CD8-positive, alpha-beta memory T cell (primary cell): ENCODE measurements at places on chromosomes 2 and 18. TPM values are rescaled to one million over a fixed set of nuclear protein-coding genes. Genes with fewer than 3 reads are reported as not detected.
A peak's percentile ranks its signal among the peaks of the same experiment; 100 is the strongest.

- H3K4me1 ChIP-seq, result no peaks in the 10 kb centered on the region
- no peak for DNase-seq
- H3K27ac ChIP-seq, result no peak overlapping the region
- H3K36me3 ChIP-seq, result no peaks in the 10 kb centered on the region
- H3K4me3 ChIP-seq, result no peak overlapping the region
- H3K27me3 ChIP-seq, result no peaks in the 10 kb centered on the region
These were observed 115.6 kb upstream of the RMDN2 start for GRCh38 chr2:37809525-37809924.

DNA sequence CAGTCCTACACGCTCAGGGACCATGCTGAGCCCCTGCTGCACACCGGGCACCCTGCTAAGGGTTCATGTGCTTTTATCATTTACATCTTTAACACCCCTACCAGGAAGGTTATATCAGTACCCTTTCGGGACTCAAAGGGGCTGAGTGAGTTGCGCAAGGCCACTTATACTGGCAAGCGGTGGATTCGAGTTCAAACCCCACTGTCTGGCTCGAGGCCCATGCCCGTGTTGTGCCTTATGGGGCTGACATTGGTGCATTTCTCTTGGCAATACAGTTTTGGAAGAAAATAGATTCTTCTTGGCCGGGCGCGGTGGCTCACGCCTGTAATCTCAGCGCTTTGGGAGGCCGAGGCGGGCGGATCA, 69.5 kb upstream of the MAP4K4 start:
- H3K4me1 ChIP-seq, result peaks cover 8% of the 10 kb centered on the region
- H3K27me3 ChIP-seq, result no peaks in the 10 kb centered on the region
- no peaks in the 10 kb centered on the region for H3K36me3 ChIP-seq
- DNase-seq, result no peak
- H3K4me3 ChIP-seq, result no peak overlapping the region

DNA sequence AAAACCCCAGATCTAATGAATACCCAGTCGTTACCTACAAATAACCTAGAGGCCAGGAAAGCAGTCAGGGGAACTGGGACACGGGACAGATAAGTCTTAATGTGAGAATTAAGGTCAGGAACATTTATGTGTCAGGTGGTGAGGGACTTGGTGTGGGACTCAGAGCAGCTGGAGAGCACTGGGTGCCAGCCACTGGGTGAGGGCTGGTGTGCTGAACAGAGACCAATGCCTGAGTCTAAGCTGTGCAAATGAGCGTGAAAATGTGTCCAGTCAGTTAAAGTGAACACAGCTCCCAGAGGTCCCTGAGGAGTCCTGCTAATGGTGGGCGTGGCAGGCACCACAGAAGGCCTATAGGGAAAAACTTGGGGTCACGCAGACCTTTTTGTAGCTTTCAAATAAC, 225.9 kb downstream of the C1D start:
- H3K27ac ChIP-seq, result no peak overlapping the region
- H3K36me3 ChIP-seq, result no peaks in the 10 kb centered on the region
- H3K27me3 ChIP-seq, result no peaks in the 10 kb centered on the region
- DNase-seq, result no peak
- H3K4me3 ChIP-seq, result no peak overlapping the region
- no peaks in the 10 kb centered on the region for H3K4me1 ChIP-seq

GRCh38 chr2:13558368-13558767, 841.6 kb downstream of the TRIB2 start:
- no peak overlapping the region for H3K27ac ChIP-seq
- no peak for DNase-seq
- no peaks in the 10 kb centered on the region for H3K4me1 ChIP-seq
- H3K4me3 ChIP-seq, result no peak overlapping the region

- H3K4me1 ChIP-seq, result peaks cover 23% of the 10 kb centered on the region
- no peaks in the 10 kb centered on the region for H3K27me3 ChIP-seq
- DNase-seq, result no peak
- H3K4me3 ChIP-seq, result no peak overlapping the region
- no peaks in the 10 kb centered on the region for H3K36me3 ChIP-seq
These were observed 101.2 kb downstream of the PTPN4 start for GRCh38 chr2:119860924-119861323.

DNA sequence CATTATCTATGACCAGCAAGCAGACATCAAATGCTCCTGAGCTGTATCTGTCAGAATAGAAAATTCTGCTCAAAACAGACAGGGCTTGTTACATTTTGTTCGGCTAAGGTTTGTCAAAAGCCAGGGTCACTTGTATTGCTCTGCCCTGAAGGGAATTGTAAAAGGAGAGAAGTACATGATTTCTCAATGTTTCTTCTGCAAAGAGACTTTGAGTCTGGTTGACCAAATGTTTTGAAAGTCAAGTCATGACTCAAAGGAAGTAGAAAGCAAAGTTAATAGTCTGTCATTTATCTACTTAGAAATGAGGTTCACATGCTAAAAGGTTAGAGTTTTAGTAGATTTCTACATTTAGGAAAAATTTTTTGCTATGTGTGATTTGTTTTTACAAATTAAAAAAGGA, 1624.1 kb upstream of the ZEB2 start:
- no peak overlapping the region for H3K27ac ChIP-seq
- DNase-seq, result no peak
- no peaks in the 10 kb centered on the region for H3K27me3 ChIP-seq

- no peak overlapping the region for H3K27ac ChIP-seq
- H3K27me3 ChIP-seq, result no peaks in the 10 kb centered on the region
- DNase-seq, result no peak
- H3K4me1 ChIP-seq, result no peaks in the 10 kb centered on the region
- H3K36me3 ChIP-seq, result no peaks in the 10 kb centered on the region
These were observed 701.6 kb upstream of the ZEB2 start for GRCh38 chr2:145221516-145221915.

- peaks cover 31% of the 10 kb centered on the region for H3K36me3 ChIP-seq
- DNase-seq, result peak; percentile 78
- peak overlapping the region; percentile 98 for H3K27ac ChIP-seq
- H3K27me3 ChIP-seq, result no peaks in the 10 kb centered on the region
- peaks cover 42% of the 10 kb centered on the region for H3K4me1 ChIP-seq
These were observed 498 bp downstream of the TGOLN2 start for GRCh38 chr2:85327160-85327821.

DNA sequence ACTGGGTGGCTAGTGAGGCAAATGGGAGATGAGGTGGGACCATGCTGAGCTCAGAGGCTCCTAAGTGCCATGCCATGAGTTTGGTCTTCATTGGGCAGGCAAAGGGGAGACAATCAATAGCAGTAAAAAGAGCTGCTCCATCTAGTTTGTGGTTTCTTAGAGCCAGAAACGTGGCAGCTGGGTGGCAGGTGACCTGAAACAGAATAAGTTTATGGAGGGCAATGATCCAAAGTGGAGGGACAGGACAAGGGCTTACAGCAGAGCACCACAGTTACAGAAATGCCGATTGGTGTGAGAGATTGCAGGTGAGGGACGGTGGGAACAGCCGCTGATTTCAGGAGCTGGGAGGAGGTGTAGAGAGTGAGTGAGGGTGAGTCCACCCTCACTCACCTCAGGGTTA, 237.0 kb downstream of the LPIN1 start:
- no peaks in the 10 kb centered on the region for H3K4me1 ChIP-seq
- H3K27me3 ChIP-seq, result no peaks in the 10 kb centered on the region
- no peak overlapping the region for H3K27ac ChIP-seq
- H3K4me3 ChIP-seq, result no peak overlapping the region

DNA sequence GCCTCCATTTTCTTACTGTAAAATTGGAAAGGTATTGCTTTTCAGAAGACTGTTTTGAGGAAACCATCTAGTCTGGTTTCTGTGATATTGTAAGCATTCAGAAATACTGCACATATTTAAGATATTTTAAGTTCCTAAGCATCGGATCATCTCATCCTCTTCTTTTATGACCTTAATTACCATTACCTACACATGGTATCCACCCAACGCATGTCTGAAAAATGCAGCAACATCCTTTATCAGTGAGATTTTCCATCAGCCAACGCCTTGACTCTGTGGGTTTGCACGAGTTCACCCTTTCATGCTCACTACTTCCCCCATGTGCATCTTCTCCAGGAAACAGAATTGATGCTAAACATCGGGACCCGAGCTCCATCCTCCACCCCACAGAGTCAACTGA, 84.3 kb downstream of the COL4A4 start:
- no peaks in the 10 kb centered on the region for H3K36me3 ChIP-seq
- no peaks in the 10 kb centered on the region for H3K4me1 ChIP-seq
- H3K27me3 ChIP-seq, result no peaks in the 10 kb centered on the region
- H3K27ac ChIP-seq, result no peak overlapping the region
- H3K4me3 ChIP-seq, result no peak overlapping the region

DNA sequence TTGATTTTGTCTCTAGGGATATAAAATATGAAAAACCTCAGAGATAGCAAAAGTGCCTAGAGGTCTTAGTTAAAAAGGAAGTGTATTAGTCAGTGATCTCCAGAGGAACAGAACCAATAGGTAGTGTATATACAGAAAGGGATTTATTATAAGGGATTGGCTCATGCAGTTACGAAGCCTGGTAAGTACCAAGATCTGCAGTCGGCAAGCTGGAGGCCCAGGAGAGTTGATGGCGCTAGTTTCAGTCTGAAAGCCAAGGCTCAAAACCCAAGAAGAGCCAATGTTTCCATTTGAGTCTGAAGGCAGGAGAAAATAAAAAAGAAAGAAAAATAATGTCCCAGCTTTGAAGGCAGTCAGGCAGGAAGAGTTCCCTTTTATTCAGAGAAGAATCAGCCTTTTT, 93.3 kb downstream of the COLEC12 start:
- DNase-seq, result no peak
- H3K27me3 ChIP-seq, result no peaks in the 10 kb centered on the region
- no peaks in the 10 kb centered on the region for H3K36me3 ChIP-seq

GRCh38 chr18:53551868-53552426, 672.5 kb downstream of the MBD2 start:
- no peak overlapping the region for H3K27ac ChIP-seq
- H3K4me3 ChIP-seq, result no peak overlapping the region
- H3K4me1 ChIP-seq, result no peaks in the 10 kb centered on the region
- no peaks in the 10 kb centered on the region for H3K36me3 ChIP-seq
- H3K27me3 ChIP-seq, result no peaks in the 10 kb centered on the region
- DNase-seq, result no peak

GRCh38 chr18:33611525-33612135, 33.6 kb downstream of the ASXL3 start:
- DNase-seq, result no peak
- no peak overlapping the region for H3K27ac ChIP-seq
- H3K36me3 ChIP-seq, result no peaks in the 10 kb centered on the region
- no peaks in the 10 kb centered on the region for H3K4me1 ChIP-seq

GRCh38 chr2:178392215-178392614, 58.8 kb downstream of the PRKRA start:
- H3K36me3 ChIP-seq, result no peaks in the 10 kb centered on the region
- DNase-seq, result no peak
- no peaks in the 10 kb centered on the region for H3K4me1 ChIP-seq

DNA sequence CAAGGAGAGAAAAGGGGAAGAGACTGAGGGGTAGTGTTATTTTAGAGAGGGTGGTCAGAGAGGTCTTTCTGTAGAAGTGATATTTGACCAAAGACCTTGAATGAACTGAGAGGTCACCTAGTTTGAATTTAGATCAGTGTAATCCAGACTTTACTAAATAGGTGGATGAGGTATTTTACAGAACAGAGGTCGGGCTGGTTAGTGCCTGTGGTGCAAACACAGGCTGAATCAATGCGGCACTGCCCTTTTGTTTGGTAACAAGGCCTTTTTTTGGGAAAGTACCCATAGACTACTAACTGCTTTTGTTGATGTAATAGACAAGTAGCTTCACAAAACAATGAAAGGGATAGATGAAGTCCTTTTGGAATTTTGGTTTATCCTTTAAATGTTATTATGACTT, 15.9 kb downstream of the RAPGEF4 start:
- H3K27me3 ChIP-seq, result no peaks in the 10 kb centered on the region
- no peaks in the 10 kb centered on the region for H3K4me1 ChIP-seq
- no peak for DNase-seq

DNA sequence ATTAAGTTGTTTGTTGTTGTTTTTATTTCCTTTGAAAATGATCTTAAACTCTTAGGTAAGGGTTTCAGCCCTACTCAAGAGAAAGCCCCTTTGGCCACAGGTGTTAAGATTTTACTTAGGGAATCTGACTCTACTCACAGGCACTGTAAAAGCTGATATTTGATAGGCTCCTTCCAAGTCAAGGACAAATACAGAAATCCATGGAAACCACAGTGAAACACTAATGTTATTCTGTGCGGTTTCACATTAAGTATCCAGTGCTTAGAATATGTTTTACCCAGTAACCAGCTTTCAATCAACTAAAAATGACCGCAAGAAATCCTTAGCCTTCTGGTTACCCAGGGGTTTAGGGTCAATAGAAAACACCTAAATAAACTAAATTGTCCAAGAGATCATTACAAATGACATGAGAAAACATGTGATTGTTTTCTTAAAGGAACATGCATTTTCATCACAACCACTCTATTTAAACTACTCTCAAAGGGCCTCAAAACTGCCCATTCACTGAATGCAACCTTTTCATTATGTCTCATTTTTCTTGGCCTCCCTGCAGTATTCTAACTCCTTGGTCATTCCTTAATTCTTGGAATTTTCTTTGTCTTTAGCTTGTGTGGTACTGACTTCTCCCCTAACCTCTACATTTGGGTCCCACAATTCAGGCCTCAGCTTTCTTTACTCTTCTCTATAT, 56.0 kb downstream of the CDH2 start:
- DNase-seq, result no peak
- H3K27me3 ChIP-seq, result no peaks in the 10 kb centered on the region
- no peaks in the 10 kb centered on the region for H3K36me3 ChIP-seq
- no peak overlapping the region for H3K27ac ChIP-seq
- no peak overlapping the region for H3K4me3 ChIP-seq
- H3K4me1 ChIP-seq, result no peaks in the 10 kb centered on the region

GRCh38 chr2:30456106-30456505, 9.1 kb downstream of the LCLAT1 start:
- H3K27me3 ChIP-seq, result no peaks in the 10 kb centered on the region
- DNase-seq, result no peak
- H3K4me3 ChIP-seq, result no peak overlapping the region
- peaks cover 8% of the 10 kb centered on the region for H3K4me1 ChIP-seq

Gene PLEKHH2
- not detected for polyA plus RNA-seq

Gene UGT1A4
- not detected for polyA plus RNA-seq

Gene PDK1
- polyA plus RNA-seq, result 12.6 TPM

Gene RAPGEF4
- polyA plus RNA-seq, result not detected

Gene RGPD5
- 5.0 TPM for polyA plus RNA-seq

Gene CNGA3
- not detected for polyA plus RNA-seq

Gene SLC35F6
- polyA plus RNA-seq, result 6.7 TPM

Gene PRKAG3
- polyA plus RNA-seq, result not detected
